CD4-positive, alpha-beta T cell (primary cell): ENCODE measurements at places on chromosomes 16 and 17.

DNA sequence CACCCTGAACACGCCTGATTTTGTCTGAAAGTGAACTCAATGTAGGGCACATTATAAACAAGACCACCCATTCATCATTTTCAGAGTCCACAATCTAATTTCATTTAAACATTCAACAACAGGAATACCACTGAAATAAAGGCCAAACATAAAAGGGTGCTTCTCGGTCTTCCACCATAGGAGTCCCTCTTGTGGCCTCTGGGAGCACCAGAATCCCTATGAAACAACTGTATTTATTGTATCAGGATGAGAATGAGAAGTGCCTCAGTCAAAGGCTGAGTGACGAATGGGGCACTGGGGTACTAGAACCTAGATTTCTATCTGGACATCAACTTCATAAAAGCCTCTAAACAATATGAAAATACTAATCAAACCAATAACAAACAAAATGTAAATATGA is 40.4 kb downstream of the NXPH3 start:
- DNase-seq, result no peak

- DNase-seq, result no peak
Measured at GRCh38 chr17:51118330-51119195, 2.1 kb downstream of the SPAG9 start.

DNA sequence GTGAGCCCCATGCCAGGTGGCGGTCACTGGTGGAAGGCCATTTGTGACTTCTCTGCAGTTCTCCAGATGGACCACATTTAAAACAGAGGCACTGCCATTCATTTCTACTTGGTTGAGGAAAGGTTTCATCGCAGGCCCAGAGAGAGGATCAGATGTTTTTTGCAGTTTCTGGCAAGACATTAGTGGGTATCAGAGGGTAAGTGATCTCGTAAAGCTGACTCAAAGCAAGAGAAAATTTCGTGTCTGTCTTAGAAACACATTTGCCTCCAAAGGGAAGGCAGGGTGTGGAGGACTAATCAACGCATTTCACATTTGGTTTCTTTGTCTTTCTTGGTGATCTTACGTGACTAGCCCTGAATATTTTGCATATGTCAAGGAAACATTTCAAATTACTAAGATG is 81.8 kb downstream of the PRKCB start:
- no peak for DNase-seq

DNA sequence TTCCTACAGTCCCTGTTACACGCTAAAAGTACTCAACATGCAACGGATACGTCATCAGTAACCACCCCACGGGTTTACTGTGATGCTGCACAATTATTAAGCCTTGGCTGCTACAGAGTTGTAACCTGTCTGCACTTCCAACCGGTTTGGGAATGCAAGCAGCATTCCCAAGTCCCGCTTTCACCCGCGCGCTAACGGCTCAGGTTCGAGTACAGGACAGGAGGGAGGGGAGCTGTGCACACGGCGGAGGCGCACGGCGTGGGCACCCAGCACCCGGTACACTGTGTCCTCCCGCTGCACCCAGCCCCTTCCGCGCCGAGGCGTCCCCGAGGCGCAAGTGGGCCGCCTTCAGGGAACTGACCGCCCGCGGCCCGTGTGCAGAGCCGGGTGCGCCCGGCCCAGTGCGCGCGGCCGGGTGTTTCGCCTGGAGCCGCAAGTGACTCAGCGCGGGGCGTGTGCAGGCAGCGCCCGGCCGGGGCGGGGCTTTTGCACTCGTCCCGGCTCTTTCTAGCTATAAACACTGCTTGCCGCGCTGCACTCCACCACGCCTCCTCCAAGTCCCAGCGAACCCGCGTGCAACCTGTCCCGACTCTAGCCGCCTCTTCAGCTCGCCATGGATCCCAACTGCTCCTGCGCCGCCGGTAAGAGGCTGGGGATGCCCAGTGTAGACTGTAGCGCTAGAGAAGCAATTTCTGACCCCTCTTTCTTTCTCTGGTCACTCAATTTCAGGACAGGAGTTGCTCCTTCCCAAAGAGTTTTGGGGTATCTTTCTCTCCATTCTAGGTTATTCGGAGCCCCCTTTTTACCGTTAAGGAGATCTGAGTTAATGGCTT is at the start of gene MT2A:
Gene MT2A (plus strand): TSS at position 542 of the 833 bp plus-strand sequence. CDS start 72 bp downstream, at position 614.
- peak; percentile 94 for DNase-seq
